ENCODE measurements at places on chromosomes 1 and 21.
A peak's percentile ranks its signal among the peaks of the same experiment; 100 is the strongest.

DNA sequence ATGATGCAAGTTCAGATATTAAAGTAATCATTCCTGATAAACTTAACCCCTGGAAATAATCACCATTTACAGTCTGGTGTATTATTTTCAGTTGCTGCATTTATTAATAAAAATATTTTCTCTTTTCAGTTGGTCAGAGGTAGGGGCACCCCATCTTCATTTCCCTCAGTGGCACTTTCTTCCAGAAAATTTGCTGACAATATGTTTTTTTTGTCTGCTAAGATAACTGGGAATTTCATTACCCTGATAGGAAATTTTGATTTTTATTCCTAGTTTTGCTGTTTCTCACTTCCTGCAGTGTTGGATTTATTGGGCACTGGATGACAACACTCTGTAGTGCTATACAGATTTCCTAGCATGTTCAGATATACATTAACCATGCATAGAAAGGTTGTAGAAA lies 33.1 kb upstream of the APOBEC4 start:
- no peak for DNase-seq

- no peak for DNase-seq
These were observed 64.2 kb upstream of the CR2 start for GRCh38 chr1:207389728-207390464.

- DNase-seq: no peak
These were observed 235.8 kb downstream of the COL11A1 start for GRCh38 chr1:102872526-102872925.

DNA sequence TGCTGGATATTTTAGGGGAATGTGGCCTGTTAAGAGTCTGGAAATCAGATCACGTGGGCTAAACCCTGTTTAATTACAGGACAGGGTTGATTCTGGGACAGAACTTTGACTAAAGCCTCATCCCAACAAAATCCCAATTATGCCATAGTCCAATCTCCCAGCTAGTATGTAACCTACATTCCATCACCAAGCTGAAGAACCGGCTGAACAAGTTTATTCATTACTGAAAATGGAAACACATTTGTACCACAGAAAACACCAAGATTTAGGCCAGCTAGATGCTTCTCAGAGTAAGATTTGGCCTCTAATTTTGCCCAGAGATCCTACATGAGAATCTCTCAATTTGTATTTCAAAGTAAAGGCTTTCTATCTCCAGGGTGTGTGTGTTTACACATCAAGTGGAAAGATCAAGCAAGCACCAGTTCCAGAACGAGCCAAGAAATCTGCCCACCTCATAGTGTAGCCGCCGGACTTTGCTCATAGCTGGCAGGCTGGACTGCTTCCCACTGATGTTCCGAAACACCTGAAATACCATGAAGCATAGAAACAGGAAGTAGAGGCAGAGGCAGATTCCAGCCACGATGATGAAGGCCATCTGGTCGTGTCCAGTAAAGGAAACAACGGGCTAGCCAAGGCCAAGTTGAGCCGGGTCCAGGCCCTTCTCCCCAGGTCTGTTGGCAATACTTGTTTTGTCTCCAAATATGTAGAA lies 86.8 kb downstream of the WLS start:
- DNase-seq: no peak

DNA sequence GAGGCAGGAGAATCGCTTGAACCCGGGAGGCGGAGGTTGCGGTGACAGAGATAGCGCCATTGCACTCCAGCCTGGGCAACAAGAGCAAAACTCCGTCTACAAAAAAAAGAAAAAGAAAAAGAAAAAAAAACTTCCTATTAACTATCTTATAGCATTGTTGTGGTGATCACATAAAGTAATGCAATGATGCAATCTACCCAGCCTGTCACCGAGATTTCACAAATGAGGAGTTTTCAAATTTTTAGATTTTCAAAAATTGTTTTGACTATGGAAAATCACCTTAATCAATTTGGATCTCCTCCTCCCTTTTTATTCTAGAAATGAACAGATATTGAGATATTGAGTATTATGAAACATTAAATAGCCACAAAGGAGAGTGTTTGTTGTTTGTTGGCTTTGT lies 8.0 kb downstream of the FMO5 start:
- DNase-seq: no peak

DNA sequence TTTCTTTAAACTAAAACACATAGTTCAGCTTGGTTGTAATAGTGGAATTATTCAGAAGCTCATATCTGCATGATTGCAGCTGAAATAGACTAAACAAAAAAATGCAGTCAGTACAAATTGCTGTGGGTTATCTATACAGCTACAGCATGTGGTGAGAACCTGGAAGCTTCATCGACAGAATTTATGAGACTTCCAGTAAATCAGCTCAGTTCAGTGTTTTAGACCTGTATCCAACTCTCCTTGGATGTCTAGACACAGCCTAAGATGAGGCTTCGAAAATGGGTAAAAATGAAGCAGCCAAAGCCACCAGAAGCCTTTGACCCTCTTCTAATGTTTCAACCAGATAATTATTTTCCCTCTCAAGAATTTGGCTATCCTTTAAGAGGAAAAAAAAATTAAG lies 127.1 kb upstream of the C1orf105 start:
- no peak for DNase-seq

DNA sequence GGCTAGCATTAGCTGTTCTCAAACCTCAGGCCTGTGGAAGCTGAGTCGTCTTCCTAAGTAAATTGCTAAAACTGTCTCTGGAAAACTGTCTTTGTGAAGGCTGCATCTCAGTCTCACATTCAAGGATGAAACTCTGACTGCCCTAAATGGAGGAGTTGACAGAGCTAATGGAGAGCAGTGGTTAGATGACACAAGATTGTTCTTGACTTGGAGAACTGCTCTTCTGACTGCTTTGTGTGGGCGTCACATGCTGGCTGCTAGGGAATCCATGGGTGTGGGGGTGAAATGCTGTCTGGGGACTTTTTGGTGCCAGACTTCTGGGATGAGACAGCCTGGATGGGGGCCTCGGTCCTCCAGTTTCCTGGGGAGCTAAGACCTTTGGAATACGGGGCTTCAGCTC lies 24.5 kb upstream of the TSPAN2 start:
- no peak for DNase-seq

GRCh38 chr1:89990976-89991831 lies 3.7 kb upstream of the ZNF326 start:
- no peak for DNase-seq

DNA sequence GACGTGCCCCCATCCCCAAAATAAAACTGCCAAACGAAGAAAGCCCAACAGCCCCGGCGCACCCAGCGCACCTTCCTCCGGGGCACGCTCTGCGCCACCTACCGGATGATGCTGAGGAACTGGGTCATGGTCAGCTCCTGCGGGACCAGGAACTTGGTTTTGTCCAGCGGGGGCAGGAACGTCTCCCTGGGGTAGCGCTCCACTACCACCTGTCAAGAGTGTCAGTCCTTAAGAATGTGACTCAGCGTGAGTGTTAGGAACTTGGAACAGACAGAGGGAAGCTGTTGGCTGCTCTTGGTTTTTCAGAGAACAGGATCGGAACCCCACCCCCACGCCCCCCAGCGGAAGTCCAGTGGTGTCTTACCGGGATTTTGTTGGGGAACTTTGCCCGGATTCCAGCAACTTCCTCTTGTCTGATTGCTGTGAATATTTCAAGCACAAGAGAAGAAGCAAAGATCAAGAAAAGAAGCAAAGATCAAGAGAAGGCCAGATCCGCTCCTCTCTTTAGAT lies 431 bp downstream of the MAP1LC3C start:
- peak; percentile 23 for DNase-seq

GRCh38 chr1:3672971-3673361 lies 20.6 kb downstream of the TP73 start:
- no peak for DNase-seq
